ENCODE measurements at places on chromosomes 2 and 18. TPM values are rescaled to one million over a fixed set of nuclear protein-coding genes. Genes with fewer than 3 reads are reported as not detected.

- DNase-seq, result no peak
These were observed 2.9 kb downstream of the ACKR3 start for GRCh38 chr2:236572482-236572881.

- no peak for DNase-seq
These were observed 199.2 kb upstream of the NRP2 start for GRCh38 chr2:205483095-205483494.

- DNase-seq, result no peak
These were observed 6.4 kb upstream of the RBM44 start for GRCh38 chr2:237791977-237792727.

GRCh38 chr2:203626952-203627681 lies 79.3 kb upstream of the CD28 start:
- DNase-seq, result no peak

DNA sequence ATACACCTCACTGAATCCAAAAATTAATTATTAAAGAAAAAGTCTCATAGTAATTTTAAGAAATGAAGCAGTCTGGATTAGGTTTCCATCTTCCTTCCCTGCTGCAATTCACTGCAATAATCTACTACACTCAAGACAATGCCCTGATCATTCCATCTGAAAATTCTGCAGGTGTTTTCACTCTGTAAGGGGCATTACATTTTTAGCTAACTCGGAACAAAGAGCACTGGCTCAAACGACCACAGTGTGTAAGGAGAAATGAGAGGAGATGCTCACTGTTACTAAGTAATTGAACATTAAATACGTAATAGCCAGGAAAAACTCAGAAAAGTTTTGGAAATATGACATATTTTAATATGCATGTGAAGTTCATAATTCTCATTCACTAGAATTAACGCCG lies 1.3 kb downstream of the B4GALT6 start:
- DNase-seq, result no peak

DNA sequence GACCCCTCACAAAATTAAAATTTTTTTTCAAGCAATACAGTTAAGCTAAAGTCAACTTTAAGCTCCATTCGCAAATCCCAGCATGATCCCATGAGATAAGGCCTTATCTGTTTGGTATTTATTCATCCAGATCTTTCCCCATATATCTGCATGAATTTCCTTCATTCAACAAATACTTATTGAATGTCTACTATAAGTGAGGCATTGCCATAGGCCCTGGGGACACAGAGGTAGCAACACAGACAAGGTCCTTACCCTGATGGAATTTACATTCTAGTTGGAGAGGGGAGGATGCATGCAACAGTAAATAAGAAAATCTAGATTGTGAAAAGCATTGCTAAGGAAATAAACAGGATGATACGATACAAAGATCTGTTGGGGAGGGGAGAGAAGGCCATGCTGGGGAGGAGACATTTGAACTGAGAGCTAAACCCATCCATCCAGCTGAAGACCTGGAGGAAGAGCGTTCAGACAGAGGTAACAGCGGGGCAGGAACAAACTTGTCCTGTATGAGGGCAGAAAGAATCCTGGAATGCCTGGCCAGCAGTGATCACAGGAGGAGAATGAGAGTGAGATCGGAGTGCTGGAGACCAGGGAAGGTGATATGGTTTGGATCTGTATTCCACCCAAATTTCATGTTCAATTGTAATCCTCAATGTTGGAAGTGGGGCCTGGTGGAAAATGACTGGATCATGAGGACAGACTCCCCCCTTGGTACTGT lies 71.6 kb downstream of the SDC1 start:
- no peak for DNase-seq

GRCh38 chr18:69617888-69618287 lies 217.2 kb downstream of the DOK6 start:
- DNase-seq, result no peak

- DNase-seq, result no peak
These were observed 145.9 kb upstream of the COPS8 start for GRCh38 chr2:236939721-236940231.

GRCh38 chr2:64793701-64794100 lies 140.0 kb upstream of the SERTAD2 start:
- DNase-seq, result no peak

- DNase-seq, result no peak
These were observed 46.4 kb downstream of the STK25 start for GRCh38 chr2:241461693-241462677.

DNA sequence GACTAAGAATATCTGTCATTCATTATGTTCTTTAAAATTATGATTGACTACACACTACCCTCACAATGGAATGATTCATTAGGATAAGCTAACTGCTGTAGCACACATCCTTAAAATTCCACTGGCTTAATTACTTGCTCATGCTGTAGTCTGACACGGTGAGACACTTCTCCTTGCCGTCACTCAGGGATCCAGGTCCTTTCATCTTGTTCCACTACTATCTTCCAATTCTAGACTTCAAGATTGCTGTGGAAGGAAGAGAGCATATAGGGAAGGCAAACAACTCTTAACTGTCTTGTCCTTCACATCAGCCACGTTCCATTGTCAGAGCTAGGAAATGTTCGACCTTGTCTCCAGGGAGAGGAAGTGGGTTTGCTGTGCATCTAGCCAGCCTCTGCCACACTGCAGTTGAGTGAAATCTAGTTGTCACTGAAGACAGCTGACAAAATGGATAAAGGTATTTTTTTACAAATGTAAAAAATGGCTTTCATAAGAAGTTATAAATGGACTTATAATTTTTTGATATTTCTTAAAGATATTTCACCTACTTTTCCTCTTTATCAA lies 30.1 kb downstream of the GREB1L start:
- no peak for DNase-seq

DNA sequence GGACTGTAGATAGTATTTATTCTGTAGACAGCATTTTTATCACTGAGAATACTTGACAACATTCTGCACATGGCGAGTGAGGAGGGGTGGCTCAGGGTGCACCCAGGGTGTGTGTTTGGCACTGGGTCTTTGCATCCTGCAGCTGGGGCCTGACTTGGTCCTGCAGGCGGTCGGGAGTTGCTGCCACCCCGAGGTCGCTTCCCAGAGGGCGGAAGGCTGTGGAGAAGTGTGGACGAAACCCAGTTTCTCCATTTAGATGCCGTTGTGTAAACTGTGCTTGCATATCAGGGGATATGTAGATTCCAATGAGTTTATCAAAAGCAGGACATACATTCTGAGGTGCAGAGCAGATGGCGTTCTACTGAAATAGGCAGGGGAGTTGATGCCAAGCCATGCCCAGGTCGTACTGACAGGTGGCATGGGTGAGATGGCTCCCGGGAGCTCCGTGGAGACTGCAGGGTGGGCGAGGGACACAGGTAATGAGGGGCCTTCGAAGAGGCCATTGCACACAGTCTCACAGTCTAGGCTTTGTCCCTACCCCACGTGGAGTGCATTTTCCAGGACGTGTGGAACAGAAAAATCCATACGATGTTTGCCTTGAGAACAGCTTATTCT lies 74.5 kb downstream of the RTP5 start:
- no peak for DNase-seq

GRCh38 chr2:49123600-49123999 lies 30.7 kb downstream of the FSHR start:
- DNase-seq, result no peak

The FAM228A gene
- 0.17 TPM for total RNA-seq

The MRPL19 gene
- 20.9 TPM for total RNA-seq

The NLRC4 gene
- 0.32 TPM for total RNA-seq

The TANC1 gene
- total RNA-seq, result 2.6 TPM

The ABCB11 gene
- total RNA-seq, result not detected

The FOXI3 gene
- not detected for total RNA-seq

The CLIP4 gene
- total RNA-seq, result 41.6 TPM

The GPATCH11 gene
- total RNA-seq, result 7.2 TPM
